ENCODE measurements at places on chromosomes 5 and 9.

DNA sequence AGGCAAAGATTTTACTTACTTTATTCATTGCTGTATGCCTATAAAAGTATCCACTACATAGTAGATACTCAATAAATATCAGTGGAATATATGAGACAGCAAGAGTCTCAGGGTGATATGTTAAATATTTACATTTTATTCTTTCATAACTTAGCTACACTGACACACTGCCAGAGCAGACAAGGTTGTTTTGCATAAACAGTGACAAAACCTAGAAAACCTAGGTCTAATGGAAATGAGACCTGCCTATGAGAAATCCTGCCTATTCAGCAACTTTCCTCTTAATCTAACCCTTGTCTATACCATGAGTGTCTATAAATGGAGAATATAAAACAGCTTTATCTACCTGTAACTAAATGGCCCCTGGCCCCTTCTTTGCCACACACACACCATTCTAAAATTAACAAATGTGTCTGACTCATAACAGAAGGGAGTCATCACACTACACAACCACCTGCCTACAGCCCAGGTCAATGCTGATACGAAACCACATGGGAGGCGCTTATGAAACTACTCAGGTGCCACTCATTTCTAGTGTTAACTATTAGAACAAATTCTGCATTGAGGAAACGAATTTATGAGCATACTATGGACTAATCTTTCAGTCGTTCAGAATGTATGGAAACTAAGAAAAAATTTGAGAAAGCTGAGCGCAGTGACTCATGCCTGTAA is 60.3 kb downstream of the UBAP2 start:
- DNase-seq: no peak

DNA sequence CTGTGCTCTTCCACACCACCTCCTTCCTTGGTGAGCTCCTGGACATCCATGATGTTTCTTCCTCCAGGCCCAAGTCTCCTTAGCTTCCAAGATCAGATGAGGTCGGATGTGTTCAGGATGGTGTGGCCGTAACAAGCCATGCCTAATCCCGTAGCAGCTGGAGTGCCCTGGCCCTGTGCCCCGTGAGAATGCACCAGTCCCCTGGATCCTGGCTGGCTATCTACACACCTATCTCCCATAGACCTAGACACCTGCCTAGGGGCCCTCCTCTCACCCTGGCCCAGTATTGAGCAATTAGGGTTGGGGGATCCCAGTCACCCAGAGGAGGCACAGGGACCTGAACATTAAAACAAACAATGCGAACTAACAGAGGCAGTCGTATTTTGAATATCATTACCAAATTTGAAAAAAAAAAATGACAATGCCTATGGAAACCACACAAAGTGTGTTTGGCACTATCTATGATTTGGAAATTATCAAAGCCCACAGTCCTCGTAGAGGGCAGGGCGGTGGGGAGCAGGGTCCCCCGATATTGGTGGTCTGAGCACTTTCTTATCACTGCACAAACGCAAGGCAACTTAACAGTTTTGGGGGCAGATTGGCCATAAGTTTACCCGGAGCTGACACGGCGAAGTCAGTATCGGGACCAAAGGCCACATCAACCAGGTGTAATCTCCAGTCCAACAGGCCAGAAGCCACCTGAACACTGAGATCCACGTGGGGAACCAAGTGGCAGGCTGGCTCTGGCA is 13.2 kb downstream of the ENG start:
- no peak for DNase-seq

- DNase-seq: no peak
Measured at GRCh38 chr5:36236801-36237200, 4.9 kb downstream of the NADK2 start.

DNA sequence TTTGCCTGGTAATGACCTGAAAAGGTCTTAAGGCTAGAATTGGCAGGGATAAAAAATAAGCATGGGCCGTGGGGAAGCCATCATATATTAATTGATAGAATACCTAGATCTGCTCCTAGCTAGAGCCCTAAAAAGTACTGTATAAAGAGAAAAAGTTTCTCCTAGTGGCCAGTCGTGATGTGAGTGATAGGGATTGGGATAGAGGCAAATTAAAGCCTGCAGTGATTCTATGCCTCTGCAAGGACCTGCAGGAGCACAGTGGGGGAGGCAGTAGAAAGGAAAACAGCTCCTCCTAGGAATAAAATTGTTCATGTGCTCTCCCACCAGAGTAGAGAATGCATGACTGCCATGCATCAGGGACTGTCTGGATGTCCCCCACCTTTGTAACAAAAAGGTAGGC is 56.2 kb upstream of the FTMT start:
- peak; percentile 11 for DNase-seq

- DNase-seq: peak; percentile 88
Measured at GRCh38 chr9:127897193-127897692, 2.2 kb downstream of the ST6GALNAC6 start.

- no peak for DNase-seq
Measured at GRCh38 chr9:68614121-68614520, 73.4 kb upstream of the TMEM252 start.

DNA sequence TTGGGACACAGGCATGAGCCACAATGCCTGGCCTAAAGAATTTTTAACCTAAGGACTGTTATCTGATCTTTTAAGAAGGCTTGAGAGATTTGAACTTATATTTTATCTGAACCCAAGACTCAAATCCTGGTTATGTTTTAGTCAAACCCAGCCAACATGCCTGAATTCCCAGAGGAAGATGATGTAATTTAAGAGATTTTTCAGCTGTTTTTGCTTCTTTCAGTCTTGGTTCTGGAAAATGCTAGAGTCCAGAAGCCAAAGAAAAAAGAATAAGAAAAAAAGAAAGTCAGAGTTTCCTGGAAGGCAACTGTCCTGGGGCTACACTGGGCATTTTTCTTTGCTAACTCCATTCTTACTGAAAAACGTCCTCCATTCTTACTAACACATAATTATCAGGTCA is 85.8 kb downstream of the SNX18 start:
- DNase-seq: no peak

- no peak for DNase-seq
Measured at GRCh38 chr9:86707932-86708510, 239.3 kb downstream of the GAS1 start.

- no peak for DNase-seq
Measured at GRCh38 chr9:91177661-91178280, 183.9 kb downstream of the AUH start.

DNA sequence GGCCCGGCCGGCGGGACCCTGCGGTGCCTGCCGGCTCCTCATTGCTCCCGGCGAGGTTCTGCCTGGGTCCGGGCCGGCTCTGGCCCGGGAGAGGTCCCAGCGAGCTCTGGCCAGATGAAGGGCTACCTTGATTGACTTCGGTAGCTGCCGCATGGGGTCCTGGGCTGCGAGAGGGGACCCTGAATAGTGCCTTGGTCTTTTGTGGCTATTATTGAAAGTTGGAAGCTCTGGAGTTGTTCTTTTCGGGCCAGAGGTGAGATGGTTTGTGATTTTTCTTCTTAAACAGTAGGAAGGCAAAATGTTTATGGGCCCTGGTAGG is 635 bp downstream of the NAA35 start:
- DNase-seq: no peak

DNA sequence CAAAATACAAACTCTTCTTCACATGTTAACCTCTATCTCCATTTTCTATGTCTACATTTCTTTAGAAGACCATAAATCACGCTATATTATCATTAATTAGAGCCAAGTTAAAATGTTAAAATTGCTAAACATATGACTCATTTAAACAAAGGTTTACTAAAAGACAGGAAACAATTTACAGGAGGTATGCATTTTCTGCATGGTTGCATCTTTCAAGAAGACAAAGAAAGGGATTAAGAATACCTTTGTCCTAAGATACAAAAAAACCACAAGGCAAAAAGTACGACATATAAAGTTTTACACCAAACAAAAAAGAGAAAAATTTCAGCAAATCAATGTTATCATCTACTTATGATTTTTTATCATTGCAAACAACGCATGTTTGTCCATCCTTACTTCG is 324.4 kb downstream of the PDE4D start:
- no peak for DNase-seq

- no peak for DNase-seq
Measured at GRCh38 chr5:31273631-31274378, 80.3 kb downstream of the CDH6 start.

- no peak for DNase-seq
Measured at GRCh38 chr5:56467176-56467717, 234.1 kb upstream of the ANKRD55 start.

DNA sequence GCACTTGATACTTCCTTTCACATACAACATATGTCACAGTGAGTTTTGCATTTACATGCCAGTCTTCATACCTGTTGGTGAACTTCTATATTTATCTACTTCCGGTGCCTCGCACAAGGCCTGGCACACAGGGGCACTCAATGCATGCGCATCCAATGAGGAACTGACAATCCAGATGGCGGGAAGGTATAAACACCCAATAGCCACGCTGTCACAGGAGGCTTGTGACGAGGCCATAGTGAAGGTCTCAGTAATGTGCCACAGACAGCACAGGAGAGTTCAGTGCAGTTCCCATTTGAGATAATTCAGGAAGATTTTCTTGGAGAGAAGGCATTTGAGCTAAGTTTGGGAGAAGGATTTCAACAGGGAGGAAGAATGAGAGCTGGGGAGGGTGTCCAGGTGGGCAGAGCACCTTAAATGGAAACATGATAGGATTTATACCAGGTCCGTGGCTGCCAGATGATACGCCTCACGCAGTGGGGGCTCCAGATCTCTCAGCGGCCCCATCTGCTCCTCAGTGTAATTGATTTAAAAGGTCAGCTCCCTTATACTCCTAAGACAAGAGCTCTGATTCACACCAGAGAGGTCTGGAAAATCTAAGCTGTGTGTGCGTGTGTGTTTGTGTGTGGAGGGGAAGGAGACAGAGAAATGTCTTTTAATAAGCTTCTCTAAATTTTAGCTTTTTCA is 206.2 kb downstream of the DCP2 start:
- no peak for DNase-seq

- DNase-seq: no peak
Measured at GRCh38 chr5:65750938-65751337, 28.9 kb downstream of the NLN start.

- DNase-seq: no peak
Measured at GRCh38 chr9:72540348-72540873, 19.0 kb downstream of the TMC1 start.

DNA sequence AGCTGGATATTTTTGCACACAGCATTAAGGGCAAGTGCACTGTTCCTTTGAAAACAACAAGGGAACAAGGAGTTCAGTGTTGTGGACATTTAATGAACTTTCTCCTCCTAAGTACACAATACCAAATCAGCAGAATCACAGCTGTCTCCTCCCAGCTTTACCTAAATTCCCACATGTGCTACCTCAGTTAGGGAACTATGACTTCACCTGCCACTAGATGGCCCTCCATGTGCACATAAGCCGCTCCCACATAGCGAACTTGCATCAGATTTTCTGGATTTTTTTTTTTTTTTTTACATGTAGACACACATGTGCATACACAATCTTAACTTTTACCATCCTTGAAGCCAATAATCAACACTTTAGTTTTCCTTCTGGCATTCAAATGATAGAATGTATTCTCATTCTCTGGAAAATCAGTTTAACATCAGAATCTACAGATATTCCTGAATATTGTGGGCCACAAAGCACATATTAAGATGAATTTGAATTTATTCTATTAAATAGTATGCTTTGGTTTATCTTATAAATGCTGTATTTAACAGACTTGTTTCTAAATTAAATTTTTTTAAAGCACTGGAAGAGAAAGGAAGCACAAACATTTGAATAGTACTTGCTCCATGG is 123.6 kb downstream of the PALM2AKAP2 start:
- peak; percentile 59 for DNase-seq

DNA sequence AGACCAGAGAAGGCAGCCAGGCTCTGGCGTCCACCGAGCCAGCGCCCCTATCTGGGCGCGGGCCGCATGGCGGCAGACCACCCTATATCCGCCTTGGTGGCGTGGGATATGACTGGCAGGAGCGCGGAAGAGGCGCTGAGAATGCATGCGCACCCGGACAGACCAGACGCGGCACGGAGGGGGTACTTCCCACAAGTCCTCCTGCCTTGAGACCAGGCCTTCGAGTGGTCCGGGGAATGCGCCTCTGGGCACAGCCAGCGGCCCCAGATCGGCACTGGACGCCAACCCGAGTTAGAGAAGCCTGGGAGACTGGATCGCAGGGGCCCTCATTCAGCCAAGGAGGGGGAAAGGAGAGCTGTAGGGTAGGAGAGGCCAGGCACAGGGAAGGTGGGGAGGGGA is 2.5 kb upstream of the LMX1B start:
- no peak for DNase-seq

- DNase-seq: no peak
Measured at GRCh38 chr5:107395632-107396350, 274.9 kb downstream of the EFNA5 start.

DNA sequence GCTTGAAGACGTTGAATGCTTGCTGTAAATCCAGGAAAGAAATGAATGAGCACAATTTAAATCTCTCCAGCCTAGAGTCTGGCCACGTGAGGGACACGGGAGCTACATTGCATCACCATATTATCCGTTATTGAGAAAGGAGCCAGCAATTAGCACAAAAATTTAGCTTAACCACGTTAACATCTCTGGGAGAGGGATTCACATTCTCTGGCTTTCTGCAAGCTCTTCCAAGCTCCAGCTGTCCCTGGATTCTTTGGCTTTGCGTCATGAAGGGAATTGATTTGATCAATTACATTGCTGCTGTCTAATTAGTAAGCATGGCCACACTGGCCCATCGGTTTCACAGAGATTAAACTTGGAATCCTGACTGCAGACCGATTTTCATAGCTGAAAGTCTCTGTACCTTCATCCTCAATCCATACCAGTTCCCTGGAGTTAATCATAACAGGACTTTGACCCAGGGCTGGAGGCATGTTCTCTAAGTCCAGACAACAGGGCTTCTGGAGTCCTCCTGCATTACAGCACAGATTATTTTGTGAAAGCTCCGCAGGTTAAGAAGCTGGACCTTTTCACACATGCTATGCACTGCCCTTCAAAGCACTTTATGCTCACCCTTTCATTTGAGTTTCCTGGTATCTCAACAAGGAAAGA is 31.6 kb downstream of the ADRA1B start:
- no peak for DNase-seq

DNA sequence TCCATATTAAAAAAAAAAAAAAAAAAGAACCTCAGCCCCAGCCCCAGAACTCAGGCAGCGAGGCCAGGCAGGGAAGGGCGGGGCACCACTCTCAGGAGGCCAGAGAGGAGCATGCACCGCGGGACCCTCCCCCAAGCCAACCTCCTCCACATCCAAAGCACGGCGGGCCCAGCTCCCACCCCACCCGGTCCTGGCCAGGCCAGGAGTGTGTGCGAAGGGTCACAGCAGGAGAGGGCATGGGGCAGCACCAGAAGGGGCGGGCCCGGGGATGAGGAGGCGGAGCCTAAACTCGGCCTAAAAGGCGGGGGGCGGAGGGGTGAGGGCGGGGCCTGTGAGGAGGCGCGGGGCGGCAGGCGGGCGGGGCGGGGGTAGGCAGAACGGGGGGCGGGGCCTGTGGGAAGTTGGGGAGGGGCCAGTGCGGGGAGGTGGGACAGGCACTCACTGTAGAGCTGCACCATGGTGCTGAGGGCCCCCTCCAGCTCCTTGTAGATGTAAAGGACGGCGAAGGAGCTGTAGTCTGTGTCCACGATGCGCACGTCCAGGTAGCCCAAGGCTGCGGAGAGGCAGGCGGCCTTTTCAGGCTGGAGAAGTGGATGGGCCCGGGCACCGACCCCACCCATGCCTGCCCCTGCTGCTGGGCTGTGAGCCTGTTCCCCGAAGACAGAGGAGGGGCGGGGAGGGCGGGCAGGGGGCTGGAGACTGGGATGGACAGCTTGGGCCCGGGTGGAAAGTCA is 1.2 kb downstream of the LCN15 start:
- DNase-seq: peak; percentile 96
